CD4-positive, alpha-beta T cell treated with Interleukin-4 for 1 hour (primary cell): ENCODE measurements at places on chromosomes 7 and 10.

GRCh38 chr7:6496842-6497636 lies 49.3 kb upstream of the DAGLB start:
- DNase-seq: no peak

DNA sequence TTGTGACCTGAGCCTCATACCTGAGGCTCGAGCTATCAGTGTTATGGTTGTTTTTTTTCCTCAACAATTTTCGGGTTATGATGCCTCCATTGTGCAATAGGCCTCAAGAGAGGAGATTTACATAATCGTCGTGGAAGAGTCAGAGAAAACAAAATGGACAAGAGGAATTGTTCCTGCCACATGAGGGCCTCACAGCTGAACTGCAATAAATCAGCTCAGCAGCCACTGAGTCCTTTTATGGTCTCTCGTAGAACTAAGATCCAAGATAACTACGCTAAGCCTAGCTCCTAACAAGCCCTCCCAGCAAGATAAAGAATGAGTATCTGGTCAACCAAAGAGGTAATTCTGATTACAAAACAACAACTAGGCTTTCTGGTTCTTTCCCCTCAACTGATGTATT lies 336.8 kb downstream of the WDR11 start:
- DNase-seq: no peak

GRCh38 chr7:22635349-22635748 lies 91.7 kb upstream of the IL6 start:
- no peak for DNase-seq

GRCh38 chr10:19921300-19922140 lies 105.3 kb downstream of the PLXDC2 start:
- DNase-seq: no peak

DNA sequence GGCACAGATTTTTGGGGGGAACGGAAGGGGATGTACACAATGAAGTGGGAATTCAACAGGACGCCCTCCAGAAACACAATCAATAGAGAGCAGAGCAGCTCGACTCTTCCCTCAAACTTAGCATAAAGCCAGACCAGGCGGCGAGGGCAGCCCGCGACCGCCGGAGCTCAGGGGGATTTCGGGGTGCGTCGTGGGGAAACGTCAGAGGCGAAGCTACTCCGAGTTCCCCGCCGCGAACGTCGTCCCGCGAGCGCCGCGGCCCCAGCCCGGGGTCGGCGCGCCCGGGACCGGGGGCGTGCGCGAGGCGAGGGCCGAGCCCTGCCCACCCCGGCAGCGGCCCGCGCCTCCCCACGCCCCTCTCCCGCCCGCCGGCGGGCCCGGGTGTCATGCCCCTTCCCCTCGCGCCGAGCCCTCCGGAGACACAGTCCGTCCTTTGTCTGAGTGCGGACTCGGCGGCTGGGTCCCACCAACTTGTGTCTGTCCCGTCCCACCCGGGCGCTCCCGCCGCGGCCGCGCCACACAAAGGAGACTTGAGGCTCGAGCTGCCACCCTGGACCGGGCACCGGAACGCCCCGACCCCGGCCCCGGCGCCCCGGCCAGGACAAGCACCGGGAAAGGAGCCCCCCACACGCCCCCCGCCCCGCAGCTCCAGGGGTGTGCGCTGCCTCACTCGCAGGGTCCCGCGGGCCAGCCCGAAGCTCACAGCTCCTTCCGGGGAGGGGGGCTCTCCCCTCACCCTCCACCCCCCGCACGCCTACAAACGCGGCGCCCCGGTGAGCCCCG lies 634 bp downstream of the EZH2 start:
- peak; percentile 79 for DNase-seq

GRCh38 chr7:16586081-16586874 lies 59.3 kb downstream of the ANKMY2 start:
- no peak for DNase-seq

- DNase-seq: peak; percentile 57
Measured at GRCh38 chr7:139118805-139119485, 9.4 kb upstream of the ZC3HAV1 start.

DNA sequence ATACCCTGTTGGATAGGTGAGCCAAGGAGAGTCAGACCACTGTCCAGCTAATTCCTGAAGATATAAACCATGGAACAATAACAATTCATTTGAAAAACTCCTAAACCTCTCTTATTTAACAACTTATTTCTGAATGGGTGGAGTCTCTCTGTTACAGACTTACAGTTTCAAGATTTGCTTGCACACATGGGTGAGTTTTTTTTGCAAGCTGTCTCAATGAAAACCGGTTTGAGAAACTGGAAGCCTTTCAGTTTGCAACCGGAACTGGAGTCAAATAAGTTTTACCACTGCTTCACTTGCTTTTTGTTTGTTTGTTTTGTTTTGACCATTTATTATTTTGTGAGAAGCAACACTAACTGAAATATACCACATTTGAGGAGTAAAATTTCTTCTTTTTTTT lies 243.8 kb downstream of the MTERF1 start:
- DNase-seq: no peak

- DNase-seq: no peak
Measured at GRCh38 chr7:76296743-76297740, 5.4 kb upstream of the HSPB1 start.

- DNase-seq: no peak
Measured at GRCh38 chr7:133529861-133530260, 277.0 kb downstream of the EXOC4 start.

- no peak for DNase-seq
Measured at GRCh38 chr10:95819620-95820329, 63.8 kb downstream of the ENTPD1 start.

DNA sequence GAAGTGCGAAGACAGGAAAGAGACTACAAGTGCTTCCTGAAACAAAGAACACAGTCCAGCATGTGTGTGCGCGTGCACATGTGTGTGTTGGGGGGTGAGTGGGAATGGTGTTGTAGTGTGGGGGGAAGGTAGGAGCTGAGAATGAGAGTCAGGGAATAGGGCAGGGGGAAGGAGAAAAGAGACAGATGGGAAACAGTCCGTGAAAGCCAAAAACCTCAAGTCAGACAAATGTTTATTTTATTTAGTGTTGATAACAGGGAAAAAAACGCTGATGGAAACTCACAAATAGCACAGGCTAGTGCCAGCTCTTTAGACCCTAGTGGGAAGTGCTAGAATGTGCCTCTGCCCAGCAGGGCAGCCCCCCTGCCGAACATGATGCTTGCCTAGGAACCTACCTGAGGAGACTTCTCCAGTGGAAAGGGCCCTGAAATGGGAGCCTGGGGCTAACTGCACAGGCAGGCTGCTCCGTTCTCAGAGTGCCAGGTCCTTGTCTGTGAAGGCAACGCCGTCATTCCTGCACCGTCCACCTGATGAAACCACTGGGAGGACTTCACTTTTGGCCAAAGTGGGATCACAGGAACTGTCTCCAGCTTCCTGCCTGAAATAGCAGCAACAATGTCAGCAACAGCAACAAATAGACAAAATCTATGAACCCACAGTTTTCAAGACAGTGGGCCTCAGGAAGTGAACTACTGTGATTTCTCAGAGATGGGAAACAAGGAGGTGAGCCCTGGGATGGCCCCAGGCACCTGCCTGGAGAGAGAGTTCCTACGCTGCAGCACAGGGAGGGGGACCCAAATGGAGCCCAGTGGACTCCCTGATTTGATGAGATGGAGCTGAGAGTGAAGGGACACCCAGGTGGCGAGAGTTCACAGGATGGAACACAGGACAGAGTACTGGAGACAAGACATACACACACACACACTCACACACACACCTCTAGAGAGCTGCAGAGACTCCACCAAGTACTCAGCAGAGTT lies 379.7 kb downstream of the RPS24 start:
- no peak for DNase-seq

DNA sequence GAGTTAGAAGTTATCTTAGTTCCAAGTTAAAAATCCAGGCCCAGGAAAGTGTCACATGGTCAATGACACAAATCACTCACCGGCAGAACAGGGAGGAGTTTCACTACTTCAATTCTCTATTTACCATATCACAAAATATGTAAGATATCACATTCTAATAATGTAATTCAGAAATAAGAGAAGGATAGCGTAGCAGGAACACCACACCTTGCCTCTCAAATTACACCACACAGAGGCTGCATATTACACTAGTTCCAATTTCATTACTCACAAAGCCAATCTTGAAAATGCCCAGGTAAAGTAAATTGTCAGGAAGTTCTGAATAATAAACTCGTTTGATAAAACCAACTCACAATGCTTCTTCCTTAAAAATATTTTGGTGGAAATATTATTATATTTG lies 169.2 kb downstream of the CTTNBP2 start:
- no peak for DNase-seq

GRCh38 chr10:72461085-72461484 lies 106.4 kb upstream of the DNAJB12 start:
- no peak for DNase-seq

DNA sequence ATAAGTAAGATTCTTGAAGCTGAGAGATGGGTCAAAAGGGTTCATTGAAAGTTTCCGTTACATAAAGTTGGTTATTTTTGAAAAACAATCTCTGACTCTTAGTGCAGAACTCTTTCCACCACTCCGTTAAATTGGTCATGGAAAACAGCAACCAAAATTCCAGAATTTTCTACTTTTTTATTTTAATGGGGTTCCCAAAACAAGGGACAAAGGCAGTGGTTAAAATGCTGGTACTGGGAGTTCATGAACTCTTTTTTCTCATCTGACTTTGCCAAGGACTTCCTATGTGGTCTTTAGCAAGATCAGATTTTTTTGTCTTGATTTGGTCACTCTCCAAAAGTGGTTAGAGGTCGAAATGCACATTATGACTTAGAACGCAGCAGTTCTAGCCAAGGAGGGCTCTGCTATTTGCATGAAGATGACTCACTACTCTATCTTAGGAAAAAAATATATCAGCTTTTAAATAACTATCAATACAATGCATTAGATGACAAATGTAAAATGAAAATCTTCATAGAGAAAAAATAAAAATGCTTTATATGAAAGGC lies 145.7 kb downstream of the REEP3 start:
- DNase-seq: no peak

- no peak for DNase-seq
Measured at GRCh38 chr10:33341637-33342036, 7.2 kb upstream of the NRP1 start.

GRCh38 chr10:103770139-103770538 lies 85.2 kb downstream of the SH3PXD2A start:
- no peak for DNase-seq

- DNase-seq: no peak
Measured at GRCh38 chr7:120402801-120403200, 129.8 kb downstream of the KCND2 start.

DNA sequence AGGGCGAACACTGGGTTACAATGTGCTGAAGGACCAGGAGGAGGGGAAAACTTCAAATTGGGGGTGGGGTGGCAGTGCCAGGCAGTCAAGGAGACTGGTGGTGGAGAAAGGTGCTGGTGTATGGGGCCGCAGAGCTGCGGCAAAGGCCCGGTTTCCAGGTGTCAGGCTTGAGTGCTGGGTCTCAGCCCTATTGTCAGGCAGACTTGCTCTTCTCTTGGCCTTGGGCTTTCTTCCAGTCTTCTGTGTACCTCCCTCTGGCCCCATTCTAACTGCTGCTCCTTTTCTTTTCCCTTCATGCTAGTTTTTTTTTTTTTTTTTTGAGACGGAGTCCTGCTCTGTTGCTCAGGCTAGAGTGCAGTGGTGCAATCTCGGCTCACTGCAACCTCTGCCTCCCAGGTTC lies 51.0 kb downstream of the POLR3A start:
- DNase-seq: no peak

GRCh38 chr7:904847-905246 lies 28.5 kb downstream of the GET4 start:
- no peak for DNase-seq

DNA sequence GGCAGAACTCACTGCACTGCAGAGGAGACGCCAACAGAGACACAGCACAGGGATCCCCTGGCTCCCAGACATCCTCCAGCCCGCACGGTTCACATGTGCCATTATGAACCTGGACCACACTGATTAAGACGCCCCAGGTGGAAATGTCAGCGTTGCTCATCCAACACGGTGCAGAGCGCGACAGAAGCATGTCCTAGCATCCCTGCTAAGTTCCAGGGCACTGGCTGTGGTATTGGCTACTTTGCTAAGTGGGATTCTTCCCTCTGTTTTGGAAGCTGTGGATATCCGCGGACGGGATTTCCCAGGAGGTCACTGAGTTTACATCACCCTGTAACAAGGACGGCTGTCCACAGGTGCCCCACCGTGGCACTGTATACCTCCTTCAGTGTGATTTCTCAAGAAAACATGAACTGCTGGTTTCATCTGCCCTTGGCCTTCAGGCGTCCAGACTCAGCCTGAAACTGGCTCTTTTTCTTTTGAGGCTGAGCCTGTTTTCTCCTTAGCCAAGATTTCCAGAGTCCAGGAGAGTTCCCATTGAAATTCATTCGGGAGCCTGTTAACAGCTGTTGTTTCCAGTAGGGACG lies 324.0 kb downstream of the WDR37 start:
- no peak for DNase-seq

DNA sequence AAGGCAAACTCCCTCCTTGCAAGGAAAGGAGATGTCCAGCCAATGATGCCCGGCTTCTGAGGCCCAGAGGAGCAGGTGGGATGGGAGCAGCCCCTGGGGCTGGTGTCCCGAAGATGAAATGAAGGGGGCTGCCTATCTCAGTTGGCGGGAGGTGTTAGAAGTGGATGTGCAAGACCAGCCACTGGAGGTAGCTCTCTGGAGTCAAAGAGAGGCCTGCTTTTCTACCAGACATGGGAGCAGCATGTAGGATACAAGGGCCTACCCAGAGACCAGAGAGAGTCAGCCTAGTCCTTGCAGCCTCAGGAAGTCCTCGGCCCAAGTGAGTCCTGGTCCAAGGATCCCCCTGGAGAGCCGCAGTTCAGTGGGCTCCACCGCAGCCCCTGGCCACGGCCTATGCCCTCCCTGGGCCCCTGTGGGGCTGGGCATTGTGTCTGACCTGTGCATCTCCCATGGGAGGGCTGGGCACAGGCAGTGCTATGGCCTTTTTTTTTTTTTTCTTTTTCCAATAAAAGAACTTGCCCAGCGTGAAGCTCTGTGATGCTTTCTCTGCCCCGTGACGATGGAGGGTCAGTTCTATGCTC lies 17.7 kb downstream of the GOLGA7B start:
- DNase-seq: no peak

DNA sequence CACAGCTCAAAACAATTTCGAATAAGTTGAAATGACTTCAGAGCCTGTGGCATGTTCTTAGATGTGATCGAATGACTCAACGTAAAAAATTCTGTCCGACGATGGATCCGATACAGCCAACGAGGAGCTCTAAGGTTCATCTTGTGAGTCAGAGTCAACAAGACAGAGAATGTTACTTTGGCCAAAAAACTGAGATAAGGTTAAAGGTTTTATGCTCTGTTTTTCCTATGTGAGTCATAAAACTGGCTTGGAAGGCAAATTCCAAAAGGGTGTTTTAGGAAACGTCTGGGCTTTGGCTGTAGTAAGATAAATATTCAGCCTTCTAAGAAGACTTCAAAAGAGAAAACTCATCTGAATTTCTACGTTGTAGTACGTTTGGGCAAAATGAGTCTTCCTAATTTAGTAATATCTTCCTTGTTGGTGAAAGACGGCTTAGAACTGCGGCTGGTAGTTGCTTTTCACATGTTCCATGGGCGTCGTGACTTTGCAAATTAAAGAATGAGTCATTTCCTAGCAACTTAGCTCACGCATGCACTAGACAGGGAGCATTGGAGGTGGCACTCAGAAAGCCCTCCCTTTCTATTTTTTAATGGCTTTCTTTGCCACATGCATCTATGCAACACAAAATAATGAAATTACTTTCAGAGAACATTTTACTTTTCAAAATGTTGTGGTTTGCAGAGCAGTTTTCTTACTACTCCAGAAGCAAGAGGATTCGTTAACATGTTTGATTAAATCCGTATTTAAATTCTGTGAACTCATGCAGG lies 28.2 kb downstream of the PFKP start:
- peak; percentile 65 for DNase-seq
